CMK (cell line): ENCODE measurements at places on chromosomes 4 and X.

GRCh38 chr4:171067422-171067821, 745.8 kb upstream of the GALNTL6 start:
- no peak for DNase-seq

- DNase-seq: no peak
These were observed 1364.4 kb downstream of the STIM2 start for GRCh38 chr4:28225050-28225449.

- no peak for DNase-seq
These were observed at the start of gene TMSB4X for GRCh38 chrX:12974796-12975669. Gene TMSB4X, plus strand, starts transcription at chrX:12975110.

DNA sequence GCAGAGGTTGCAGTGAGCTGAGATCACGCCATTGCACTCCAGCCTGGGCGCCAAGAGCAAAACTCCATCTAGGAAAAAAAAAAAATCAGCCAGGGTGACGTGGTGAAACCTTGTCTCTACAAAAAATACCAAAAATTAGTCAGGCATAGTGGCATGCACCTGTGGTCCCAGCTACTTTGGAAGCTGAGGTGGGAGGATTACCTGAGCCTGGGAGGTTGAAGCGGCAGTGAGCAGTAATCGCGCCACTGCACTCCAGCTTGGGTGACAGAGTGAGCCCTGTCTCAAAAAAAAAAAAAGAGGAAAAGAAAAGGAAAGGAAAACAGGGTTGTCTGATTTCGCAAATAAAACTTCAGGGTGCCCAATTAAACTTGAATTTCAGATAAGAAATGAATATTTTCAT, 106.1 kb downstream of the RBM47 start:
- DNase-seq: no peak

DNA sequence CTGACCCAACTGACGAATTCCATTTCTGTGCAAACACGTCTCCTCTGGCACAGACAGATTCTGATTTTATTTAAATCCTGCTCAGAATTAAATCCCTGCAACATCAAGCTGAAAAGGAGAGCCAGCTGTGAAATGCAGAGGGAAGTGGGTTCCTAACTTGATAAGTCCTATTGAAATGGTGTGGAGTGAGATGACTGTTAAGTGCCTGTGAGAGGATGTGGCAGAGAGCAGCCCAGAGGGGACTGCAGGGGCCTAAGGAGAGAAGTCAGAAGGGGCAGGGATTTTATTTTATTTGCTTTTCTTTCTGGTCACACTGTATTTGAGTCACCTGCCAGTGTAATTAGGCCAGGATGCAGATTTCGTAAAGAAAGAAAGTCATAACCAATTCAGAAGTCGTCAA, 277.4 kb downstream of the NKX6-1 start:
- DNase-seq: no peak

GRCh38 chr4:77127215-77127614, 29.8 kb upstream of the CCNG2 start:
- no peak for DNase-seq

- DNase-seq: no peak
These were observed 416.5 kb downstream of the TEX13C start for GRCh38 chrX:125736008-125736729.

GRCh38 chr4:183588169-183588675, 70.8 kb downstream of the RWDD4 start:
- no peak for DNase-seq

DNA sequence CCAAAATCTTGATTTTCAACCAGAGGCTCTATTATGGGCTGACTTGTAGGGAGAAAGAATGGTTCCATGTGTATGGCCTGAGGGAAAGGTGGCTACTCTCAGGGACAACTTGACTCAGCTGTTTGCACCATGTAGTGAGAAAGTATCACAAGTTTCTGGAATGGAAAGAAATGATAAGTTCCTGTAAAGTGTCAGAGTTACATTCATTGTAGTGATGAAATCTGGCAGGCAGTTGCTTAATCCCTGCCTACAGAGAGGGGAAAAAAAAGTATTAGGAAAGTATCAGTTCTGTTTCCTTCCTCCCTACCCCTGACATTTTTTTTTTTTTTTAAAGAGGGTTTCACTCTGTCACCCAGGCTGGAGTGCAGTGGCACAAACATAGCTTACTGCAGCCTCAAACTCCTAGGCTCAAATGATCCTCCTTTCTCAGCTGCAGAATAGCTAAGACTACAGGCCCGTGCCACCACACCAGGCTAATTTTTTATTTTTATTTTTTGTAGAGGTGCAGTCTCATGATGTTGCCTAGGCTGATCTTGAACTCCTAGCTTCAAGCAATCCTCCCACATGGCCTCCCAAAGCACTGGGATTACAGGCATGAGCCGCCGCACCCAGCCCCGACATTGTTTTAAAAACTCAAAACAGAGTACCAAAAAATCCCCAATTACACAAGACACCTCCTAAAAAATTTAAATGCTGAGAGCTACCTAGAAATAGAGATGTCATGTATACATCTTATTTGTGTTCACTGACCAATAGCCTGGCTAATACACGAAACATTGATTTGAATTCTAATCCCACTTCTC, 4.8 kb upstream of the FBXL5 start:
- no peak for DNase-seq
